Ammon's horn (tissue), 1 donor: ENCODE measurements at places on chromosomes 13 and 19.

DNA sequence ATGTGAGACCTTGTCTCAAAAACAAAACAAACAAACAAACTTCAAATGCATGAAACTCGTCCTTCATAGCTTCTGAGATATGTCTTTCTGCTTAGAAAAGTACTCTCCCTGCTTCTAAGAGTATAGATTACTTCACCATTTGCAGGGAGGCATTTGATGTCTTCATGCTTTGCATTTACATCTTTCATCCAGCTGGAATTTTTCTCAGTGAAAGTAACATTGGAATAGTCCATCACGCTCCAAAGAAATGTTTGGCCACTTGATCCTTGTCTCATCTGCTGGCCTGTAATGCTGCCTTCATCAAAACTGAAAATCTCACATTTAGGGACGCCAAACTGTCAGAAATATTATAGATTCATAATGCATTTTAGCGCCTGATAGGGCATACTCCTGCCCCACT, 19.2 kb downstream of the PNMA8A start:
- no peak for DNase-seq

DNA sequence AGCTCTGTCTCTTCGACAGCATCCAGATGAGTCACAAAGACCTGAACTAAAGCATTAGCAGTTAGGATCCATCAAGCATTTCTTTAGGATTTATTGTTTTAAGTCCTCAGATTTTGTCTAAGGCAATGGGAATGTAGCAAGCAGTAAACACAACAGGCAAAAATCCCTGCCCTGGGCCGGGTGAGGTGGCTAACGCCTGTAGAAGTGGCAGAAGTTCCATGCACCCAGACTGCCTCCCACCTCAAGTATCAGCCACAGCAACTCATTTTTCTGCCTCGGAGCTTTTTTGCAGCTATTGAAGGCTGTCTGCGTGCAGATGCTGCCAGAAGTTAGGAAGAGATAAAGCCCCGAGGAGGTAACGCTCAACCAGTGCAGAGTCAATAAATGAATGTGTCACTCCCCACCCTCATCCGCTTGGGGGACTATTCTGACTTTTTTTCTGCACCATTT, 47.1 kb upstream of the MRI1 start:
- no peak for DNase-seq

DNA sequence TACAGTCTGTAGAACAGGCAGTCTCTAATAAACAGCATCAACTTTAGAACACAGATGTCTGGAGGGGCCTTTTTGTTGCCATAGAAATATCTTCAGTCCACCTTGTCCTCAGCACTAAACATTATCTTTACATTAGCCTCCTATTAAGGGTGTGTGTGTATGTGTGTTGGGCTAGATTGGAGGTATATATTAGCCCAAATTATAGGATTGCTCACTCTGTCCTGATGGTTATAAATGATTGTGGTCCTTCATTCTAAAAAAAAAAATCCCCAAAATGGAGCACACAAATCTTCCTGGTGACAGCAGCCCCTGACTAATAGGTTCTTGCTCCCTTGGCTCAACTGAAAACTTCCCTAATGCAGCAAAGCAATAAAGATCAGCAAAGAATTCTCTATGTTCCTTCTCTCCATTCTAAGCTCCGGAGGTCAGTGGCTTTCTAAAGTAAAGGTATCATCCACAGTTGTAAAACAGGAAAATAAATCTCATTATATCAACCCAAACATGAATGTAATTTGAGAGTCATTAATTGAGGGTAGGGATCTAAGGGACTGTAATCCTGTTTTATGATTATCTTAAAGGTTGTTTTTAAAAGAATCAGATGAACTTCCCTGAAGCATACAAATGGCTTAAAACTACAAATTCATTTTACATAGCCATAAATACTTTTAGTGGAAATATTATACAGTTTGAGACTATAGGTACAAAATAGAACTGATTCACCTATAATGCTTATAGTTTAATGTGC, 232.7 kb downstream of the KLF12 start:
- no peak for DNase-seq

GRCh38 chr13:97583907-97584497, 150.0 kb downstream of the RAP2A start:
- DNase-seq, result no peak

- no peak for DNase-seq
These were observed 869.4 kb downstream of the PCDH17 start for GRCh38 chr13:58500938-58501337.

DNA sequence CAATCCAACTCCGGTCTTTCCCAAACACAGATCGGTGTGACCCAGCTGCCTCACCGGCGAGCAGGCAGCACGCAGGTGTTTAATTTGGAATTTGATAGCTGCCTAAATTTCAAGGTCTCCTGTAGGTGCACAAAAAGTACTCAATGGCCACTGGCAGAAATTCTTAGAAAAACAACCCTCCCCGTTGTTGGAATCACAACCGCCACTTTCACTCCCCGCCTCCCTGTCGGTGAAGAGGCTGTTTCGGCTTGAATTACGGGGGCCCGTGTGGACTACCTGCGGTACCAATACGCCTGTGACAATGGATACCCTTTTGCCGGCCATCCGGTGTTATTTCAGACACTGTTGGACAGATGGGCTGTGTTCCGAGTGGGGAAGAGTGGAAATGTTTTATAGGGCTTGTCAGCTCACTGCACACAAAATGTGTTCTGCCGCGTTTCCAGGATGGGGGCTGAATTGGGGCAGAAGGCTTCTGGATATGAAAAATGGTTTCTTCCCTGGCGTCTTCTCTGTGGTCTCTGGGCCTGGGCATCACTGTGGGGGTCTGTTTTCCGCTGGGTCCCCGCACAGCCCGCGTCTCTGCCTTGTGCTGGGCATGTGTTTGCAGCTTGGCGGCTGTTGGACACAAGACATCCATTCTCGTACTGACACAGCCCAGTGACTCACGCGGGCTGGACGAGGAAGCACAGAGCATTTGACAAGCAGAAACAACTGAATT, 45.4 kb downstream of the ZIC5 start:
- peak; percentile 37 for DNase-seq

GRCh38 chr13:94261163-94261562, 218.3 kb downstream of the DCT start:
- no peak for DNase-seq

GRCh38 chr13:30972888-30973377, 40.5 kb downstream of the TEX26 start:
- DNase-seq, result no peak
